ENCODE measurements at places on chromosomes 7 and 10. TPM values are rescaled to one million over a fixed set of nuclear protein-coding genes. Genes with fewer than 3 reads are reported as not detected.

NIPSNAP2 gene
- 116 TPM for polyA plus RNA-seq

- DNase-seq = no peak
Observed at GRCh38 chr7:2644220-2644561, 12.4 kb downstream of the TTYH3 start.

GRCh38 chr7:140267381-140268226 is 90.8 kb upstream of the KDM7A start:
- no peak for DNase-seq

DNA sequence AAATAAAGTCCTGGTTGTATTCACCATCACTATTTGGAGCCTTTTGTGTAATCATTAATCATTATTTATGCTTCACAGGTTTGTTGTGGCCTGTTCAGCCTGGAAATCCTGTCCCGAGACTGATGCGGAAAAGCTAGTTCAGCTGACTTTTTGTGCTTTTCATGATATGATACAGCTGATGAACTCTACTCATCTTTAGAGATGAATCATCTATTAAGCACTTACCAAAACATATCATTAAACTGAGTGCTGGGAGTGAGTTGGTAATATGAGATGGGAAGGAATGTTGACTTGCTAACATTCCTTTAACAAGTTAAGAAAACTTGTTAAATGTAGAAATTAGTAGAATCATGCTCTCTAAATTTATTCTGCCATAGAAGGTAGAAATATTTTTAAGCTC is 53.0 kb downstream of the CROT start:
- no peak for DNase-seq

- no peak for DNase-seq
Observed at GRCh38 chr10:82609845-82610244, 734.9 kb downstream of the NRG3 start.

DNA sequence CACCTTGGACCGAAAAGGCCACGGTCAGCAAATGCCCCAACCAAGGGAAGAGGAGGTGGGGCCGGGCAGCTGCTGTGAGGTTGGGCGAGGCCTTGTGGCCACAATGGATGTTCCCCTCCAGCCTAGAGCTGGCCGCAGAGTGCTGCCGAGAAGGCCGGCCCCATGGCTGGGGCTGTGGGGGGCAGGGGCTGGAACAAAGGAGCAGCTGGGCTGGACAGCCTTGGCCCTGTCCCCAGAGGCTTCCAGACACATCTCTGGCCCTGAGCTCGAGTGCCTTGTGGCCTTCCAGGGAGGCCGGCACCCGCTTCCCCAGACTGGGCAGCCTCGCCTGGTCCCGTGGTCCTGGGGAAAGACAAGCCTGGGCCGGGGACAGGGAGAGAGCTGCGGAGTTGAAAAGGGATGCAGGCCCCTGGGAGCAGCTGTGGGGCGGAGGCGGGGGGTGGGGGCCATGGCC is 88.0 kb downstream of the PDGFA start:
- no peak for DNase-seq

GRCh38 chr10:11793762-11794479 is 29.2 kb upstream of the PROSER2 start:
- DNase-seq = no peak

Data from sigmoid colon (tissue), 7 donors.